Colonic mucosa (tissue), 4 donors: ENCODE measurements at places on chromosomes 4 and X.

DNA sequence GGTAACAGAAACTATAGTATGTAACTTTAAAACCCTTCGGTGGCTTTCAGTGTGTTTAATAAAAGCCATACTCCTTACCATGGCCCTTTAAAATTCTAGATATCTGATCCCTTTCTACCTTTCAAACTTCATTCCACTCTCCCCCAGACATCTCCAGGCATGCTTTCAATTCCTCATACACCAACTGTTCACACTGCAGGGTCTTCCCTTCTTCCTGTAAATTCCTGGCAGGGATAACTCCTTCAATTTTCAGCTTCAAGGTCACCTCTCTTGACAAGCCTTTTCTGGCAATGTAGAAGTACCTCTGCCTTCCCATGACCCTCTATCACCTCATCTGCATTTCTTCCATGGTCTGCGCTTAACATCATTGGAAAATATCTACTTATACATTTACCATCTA, 60.8 kb downstream of the WDFY3 start:
- no peak for DNase-seq

- peak; percentile 24 for DNase-seq
Measured at GRCh38 chr4:8688041-8688907, 95.7 kb downstream of the CPZ start.

GRCh38 chrX:97401586-97402136, 518.0 kb downstream of the RPA4 start:
- no peak for DNase-seq

GRCh38 chrX:96373047-96373355, 311.6 kb upstream of the DIAPH2 start:
- no peak for DNase-seq

DNA sequence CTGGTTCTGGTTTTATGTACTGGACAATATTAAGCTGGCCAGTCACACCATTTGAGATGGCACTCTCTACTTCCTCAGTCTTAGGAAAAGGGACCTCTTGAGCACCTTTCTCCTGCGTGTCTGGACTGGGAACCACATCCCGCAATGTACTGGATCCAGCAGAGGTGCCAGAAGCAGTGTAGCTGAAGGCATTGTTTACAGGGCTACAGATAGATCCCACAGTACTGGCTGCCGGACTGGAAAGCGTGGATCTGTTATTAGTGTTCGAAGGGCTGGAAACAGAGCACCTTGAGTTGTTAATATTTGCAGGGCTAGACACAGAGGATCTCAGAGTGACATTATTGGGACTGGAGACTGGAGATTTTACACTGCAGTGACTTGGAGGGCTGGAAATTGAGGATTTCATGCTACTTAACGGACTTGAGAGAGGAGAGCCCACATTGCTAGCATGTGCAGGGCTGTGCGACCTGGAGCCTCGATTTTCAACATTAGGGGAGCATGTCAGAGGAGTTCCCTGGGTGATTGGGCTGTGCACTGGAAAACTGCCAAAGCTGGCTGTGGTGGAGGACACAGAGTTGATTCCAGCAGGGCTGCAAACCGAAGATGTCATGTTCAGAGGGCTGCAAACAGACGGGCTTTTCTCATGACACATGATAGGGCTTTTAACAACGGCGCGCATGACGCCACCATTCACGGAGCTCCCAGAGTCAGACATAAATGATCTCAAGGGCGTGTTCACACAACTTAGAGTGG, 6.4 kb downstream of the NR3C2 start:
- peak; percentile 40 for DNase-seq

- DNase-seq: no peak
Measured at GRCh38 chr4:151429957-151430570, 21.1 kb downstream of the FHIP1A start.

DNA sequence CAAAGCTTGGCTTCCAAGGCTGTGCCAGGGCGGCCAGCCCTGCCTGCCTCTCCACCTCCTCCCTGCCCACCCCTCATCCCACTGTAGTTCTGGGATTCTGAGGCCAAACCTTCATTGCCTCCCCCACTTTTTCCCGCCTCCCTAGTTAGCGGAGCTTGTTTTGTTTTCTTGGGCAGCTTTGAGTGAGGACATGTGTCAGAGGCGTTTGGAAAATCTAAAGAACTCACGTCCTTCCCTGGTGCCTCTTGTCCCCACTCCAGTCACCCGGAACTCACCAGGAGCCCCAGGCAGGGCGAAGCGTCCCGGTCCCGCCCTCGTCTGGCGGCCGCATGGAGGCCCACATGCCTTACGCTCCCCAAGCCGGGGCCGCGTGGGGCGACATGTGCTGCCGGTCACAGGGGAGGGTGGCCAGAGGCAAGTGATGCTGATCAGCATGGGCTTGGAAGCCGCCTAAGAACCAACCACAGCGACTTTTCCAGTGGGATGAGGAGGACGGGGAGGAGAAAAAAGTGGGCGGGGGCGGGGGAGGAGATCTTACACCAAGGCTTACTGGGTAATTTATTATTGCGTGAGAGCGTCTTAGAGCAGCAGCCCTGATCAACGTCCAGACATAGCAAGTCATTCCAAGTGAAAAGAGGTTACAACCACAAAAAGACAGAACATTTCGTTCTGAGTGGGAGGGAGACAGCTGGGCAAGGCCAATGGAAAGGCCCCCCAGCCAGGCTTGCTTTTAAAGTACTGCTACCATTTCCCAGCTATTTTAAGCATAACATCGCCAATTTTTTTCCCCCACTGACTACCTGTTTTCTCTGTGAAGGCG, 48.5 kb downstream of the PRPS1 start:
- peak; percentile 75 for DNase-seq

- no peak for DNase-seq
Measured at GRCh38 chr4:89797117-89797516, 39.8 kb downstream of the SNCA start.

DNA sequence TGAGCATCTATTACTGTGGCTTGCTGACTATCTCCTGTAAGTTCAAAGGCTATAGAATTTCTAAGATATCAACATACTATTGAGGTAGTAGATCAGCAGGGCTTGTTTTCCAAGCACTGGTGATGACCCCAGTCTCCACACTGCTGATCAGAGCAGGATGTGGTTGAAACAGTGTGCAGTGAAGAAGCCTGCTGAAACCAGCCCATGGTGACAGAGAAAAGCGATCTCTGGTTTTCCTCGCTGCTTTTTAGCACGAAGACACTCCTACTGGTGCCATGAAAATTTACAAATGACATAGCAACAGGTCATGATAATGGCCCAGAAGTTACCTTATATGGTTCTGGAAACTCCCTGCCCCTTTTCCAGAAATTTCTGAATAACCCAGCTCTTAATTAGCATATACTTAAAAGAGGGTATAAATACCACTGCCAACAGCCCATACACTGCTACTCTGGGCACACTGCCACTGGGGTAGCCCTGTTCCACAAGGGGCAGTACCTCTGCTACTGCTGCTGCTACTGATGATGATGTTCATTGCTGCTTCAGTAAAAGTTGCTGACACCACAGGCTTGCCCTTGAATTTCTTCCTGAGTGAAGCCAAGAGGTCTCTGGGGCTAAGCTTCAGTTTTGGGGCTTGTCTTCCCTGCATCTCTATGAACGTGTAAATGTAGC, 1689.5 kb upstream of the PCDH10 start:
- DNase-seq: no peak
